ENCODE measurements at places on chromosomes 7 and 10.

DNA sequence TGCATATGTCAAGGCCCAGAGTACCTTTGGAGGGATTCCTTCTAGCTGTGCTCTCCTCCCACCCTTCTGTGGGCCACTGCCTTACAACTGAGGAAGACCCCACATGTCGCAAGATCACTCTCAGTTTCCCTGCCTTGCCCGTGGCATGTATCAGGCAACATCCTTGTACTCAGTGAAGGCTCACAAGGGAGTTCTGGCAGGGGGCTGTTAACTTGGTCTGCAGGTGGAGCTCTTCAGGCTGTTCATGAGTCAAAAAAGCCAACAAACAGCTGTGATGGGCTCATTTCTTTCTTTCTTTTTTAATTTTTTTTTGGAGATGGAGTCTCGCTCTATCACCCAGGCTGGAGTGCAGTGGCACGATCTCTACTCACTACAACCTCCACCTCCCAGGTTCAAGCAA lies 513.0 kb upstream of the ANKRD30A start:
- DNase-seq, result no peak

DNA sequence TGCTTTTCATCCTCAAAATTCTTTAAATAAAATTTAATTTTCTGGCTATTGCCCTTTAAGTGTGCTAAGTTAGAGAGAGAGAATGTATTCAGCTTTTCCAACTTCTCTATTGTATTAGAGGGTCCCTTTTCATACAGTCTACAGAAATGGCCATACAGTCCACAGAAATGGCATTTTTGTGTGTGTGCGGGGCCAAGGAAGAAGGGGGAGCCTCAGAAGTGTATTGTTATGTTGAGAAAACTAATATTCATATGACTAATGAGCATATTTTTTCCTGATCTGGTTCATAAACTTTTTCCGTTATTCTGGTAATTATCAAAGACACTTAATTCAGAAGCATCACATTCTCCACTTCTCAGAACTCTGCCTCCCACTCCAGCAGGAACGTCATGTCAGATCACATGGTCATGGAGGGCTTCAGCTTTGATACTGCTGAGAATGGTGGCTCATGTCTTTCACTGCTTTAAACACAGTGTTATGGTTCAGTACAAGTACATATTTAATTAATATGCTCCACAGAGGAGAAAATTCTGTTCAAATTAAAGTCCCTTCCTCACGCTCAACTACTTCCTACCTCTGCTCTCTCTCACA lies 37.1 kb downstream of the ELMO1 start:
- no peak for DNase-seq

- no peak for DNase-seq
Observed at GRCh38 chr7:11737723-11738122, 94.3 kb downstream of the THSD7A start.

- DNase-seq, result no peak
Observed at GRCh38 chr7:94240902-94241301, 153.8 kb upstream of the COL1A2 start.

GRCh38 chr7:1461646-1462375 lies 2.5 kb upstream of the MICALL2 start:
- DNase-seq, result no peak

GRCh38 chr7:115701141-115701540 lies 329.4 kb downstream of the TFEC start:
- DNase-seq, result no peak

GRCh38 chr10:29636178-29636577 lies 1.4 kb upstream of the SVIL start:
- no peak for DNase-seq

DNA sequence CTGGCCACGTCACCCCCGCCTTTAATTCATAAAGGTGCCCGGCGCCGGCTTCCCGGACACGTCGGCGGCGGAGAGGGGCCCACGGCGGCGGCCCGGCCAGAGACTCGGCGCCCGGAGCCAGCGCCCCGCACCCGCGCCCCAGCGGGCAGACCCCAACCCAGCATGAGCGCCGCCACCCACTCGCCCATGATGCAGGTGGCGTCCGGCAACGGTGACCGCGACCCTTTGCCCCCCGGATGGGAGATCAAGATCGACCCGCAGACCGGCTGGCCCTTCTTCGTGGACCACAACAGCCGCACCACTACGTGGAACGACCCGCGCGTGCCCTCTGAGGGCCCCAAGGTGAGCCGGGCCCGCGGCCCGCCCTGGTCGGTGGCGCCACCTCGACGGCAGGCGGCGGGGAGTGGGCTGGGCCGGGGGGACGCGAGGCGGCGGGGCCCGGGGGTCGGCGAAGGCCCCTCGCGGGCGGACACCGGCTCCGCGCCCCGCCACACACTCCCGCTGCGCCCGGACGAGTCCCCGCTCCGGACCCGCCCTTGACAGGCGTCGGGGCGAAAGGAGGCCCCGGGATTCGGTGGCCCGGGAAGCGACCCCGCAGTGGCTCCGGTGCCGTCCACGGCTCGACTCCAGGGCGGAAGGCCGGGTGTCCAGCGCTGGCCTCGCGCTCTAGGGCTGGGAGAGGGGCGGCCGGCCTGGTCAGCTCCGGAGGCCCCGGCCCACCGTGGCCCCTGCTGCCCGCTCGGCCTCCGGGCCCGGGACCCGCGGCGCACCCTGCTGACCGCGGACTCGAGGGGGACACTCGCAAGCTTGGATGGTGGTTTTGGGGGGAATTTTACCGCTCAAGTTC lies 557 bp downstream of the BAG3 start:
- no peak for DNase-seq

- no peak for DNase-seq
Observed at GRCh38 chr10:121764233-121764942, 163.4 kb downstream of the ATE1 start.

GRCh38 chr10:2130705-2131305 lies 393.5 kb upstream of the ADARB2 start:
- DNase-seq, result no peak

- DNase-seq, result no peak
Observed at GRCh38 chr10:28326516-28327490, 23.9 kb upstream of the MPP7 start.

Data from nucleus accumbens (tissue), 56 donors.